Inflammatory macrophage treated with lipopolysaccharide for 4 hours (primary cell): ENCODE measurements at places on chromosomes 12 and 14.

DNA sequence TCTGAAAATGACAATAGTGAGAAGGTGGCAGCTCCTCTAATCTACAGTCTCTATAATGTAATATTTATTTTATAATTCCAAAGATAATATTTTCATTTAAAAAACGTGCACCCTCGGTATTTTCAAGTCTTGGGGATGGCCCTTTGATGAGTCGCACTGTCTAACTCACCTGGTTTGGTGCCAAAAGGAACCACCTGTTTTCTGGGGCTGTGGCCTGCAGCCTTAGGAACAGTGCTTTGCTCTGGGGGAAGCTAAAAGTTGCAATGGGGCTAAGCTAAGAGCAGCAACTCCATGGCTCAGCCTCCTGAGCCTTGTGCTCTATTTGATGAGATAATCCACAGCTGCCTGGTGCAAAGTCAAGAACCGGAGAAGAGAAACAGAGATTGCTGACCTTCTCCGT, 6.4 kb upstream of the ENDOU start:
- no peak for DNase-seq

DNA sequence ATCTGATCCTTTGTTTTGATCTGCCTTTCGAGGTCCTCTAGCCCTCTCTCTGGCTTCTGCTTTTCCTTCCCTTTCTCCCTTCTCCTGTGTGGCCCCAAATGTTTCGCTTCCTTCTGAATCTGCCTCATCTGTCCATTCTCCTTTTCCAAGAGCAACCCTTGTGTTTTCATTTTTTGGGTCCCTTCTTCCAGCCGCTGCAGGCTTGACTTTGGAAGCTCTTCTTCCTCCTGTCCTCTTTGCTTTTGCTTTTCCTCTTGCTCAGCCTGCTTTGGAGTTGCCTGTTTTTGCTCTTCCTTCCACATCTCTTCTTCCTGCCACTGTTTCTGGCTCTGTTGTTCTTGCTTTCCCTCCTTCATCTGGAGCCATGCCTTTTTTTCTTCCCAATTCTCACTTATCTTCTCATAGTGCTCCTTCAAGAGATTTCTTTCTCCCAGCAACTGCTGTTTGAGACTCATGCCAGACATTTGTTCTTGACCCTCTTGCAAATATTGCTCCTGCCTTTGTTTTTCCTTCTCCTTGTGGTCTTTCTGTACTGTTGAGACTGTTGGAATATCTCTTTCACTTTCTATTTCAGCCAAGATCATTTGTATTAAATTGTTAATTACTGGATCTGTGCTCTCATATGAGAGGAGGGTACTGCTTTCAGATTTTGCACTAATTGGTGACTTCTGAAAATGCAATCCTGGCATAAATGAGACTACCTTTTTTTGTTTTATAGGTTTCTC, 42.4 kb downstream of the FAM186A start:
- DNase-seq, result peak; percentile 11

- DNase-seq, result peak; percentile 17
Measured at GRCh38 chr12:14605401-14605989, 37.8 kb upstream of the PLBD1 start.

DNA sequence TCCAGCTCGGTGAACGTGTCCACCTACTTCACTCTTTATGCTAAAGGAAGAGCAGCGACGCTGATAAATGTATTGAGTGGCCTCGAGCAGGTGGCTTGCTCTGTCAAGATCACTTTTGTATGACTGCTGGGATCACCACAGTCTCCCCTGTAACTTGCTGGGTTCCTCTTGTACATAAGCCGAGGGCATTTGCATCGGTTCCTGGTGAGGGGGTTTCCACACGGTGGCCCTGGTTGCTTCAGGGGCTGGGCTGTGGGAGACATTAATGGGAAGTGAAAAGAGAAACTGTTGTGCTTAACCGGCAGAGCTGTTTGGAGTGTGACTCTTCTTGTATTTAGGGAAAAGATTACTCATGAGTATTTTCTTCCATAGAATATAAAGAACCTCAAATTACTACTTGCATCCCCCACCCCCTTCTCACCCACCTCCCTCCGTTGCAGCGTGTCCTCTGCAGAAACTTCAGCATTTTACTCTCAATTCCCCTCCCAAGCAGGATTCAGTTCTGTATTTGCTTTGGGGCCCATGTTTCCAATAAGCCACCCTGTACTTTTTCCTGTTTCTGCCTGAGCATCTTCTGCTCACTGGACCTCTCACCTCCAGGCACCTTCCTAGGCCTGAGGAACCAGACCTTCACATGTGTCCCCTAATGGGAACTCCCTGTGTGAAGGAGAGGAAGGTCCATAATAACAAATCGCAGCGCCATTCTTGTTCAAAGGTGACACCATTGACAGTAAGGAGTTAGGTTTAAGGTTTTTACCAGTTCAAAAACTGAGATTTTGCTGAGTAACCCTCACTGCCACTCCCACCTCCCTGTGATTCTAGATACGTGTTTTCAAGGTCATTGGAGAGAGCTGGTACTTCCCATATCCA, 187.0 kb downstream of the ETV6 start:
- peak; percentile 99 for DNase-seq

DNA sequence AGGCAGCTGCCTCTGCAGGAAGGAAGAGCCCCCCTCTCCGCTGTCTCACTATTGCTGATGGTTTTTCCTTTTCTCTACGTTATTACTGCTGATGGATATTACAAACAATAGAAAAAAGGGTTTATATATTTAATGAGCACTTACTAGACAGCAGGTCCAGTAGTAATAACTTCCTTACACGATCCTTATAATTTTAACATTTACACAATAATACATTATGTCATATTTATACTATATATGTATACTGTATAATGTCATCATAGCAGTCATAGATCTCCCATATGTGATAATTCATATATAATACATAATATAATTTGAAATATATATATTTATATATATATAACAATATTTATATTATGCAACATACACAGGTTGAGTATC, 92.4 kb downstream of the KSR2 start:
- no peak for DNase-seq

DNA sequence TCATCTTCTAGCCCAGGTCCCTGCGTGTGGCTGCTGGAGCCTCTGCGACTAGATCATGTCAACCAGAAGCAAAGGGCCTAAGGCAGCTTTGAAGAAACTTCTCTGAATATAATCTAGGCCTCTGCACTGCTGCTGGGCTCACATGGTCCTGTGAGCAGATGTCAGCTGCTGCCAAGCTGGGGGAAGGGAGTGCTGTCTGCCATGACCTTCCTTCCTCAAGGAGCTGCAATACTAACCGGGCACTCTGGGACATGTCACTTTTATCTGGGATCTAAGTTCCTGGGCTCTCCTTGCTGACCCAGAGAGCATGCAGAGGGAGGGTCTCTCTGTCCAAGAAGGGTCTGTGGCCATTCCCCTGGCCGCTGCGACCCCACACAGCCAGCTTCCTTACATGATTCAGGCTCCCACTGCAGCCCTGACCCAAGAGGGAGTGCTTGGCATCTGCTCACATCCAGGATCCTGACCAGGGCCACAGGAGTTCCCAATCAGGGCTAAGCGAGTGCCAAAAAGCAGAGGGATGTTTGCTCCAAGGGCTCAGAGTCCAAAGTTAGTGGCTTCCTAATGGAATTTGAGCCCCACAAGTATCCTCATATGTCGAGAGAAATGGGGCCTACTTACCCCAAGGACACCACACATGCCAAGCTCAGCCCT, 74.0 kb downstream of the PLEKHG3 start:
- DNase-seq, result no peak

- no peak for DNase-seq
Measured at GRCh38 chr14:70407621-70408020, 9.3 kb downstream of the SYNJ2BP start.

GRCh38 chr14:66197276-66197675, 288.9 kb upstream of the CCDC196 start:
- DNase-seq, result no peak

DNA sequence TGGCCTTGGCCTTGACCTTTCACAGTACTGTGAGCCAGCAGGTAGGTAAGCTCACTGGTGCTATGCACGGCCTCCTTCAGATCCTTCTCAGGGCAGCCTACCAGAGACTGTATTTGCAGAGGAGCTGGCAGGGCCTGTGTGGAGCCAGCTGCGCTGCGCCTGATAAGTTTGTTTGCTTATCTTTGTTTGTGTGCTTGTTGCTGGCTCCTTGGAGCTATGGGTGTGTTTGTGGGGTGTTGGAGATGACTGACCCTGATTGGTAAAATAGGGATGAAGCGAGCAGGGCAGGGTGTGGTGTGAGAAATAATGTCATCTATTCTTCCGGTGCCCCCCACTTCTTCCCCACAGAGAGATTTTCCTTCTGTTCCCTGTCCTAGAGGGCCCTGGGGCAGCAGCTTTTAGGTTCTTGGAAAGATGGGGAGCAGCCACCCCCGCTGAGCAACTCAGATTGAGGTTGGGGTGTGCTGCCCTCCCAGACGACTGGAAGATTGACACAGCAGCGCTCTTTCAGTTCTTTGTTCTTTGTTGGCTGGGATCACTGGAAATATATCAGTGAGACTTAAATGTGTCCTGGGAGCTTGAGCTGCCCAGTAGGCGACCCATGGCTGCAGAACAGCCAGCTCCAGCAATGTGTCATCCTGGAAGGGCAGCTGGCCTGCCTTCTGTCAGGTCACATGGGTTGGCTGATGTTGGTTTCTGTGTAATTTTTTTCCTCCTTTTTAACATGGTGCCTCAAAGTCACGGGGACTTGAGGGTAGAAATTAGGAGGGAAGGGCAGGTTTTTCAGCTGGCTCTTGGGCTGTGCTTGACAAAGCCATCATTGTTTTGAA, 19.6 kb downstream of the MLXIP start:
- peak; percentile 71 for DNase-seq
